Activated T-cell treated with anti-CD3 and anti-CD28 coated beads, Interleukin-2, amount 50 U/mL, for 72 hours (primary cell): ENCODE measurements at places on chromosomes 12 and 14.

GRCh38 chr14:73599499-73599898 is 7.8 kb downstream of the ACOT4 start:
- no peak overlapping the region for H3K4me3 ChIP-seq
- no peaks in the 10 kb centered on the region for H3K4me1 ChIP-seq
- DNase-seq: no peak

GRCh38 chr12:14188744-14189143 is 176.7 kb upstream of the ATF7IP start:
- no peaks in the 10 kb centered on the region for H3K4me1 ChIP-seq
- DNase-seq: no peak
- H3K27ac ChIP-seq: no peak overlapping the region

DNA sequence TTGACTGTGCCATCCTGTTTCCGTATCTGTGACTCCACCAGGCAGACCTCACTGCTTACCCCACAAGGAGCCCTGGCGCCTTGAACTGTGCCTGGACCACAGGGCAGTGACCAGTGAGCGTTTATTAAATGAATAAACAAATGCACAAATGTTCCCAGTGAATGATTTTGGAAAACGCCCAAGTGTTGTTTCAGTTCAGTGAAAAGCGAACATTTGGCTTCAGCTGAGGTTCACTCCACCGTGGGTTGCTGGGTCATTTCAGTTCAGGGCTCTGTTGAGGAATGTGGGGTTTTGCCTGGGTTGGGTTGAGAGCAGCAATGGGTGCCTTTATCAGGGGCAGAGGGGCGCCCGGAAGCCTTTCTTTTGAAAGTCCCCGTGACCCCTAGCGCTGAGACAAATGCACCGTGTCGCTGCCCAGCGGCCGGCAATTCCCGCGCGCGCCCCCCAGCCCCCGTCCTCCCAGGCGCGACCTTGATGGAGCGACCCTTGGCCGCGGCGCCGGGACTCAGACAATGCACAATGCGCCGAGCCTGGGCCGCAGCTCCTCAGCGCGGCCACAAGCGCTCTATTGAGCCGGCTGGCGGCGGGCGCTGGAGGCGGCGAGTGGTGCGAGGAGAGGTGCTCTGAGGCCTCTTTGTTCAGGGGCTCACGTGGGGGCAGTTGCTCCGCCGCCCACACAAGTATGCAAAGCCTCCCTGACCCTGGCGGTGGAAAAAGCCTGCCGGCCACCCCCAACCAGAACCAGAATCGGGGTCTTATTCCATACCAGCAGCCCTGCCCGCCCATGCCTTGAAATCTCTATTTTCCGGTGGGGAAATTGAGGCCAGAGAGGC is 40.5 kb upstream of the CLMN start:
- no peak overlapping the region for H3K4me3 ChIP-seq
- H3K36me3 ChIP-seq: no peaks in the 10 kb centered on the region
- H3K27me3 ChIP-seq: peaks cover 48% of the 10 kb centered on the region
- H3K27ac ChIP-seq: no peak overlapping the region
- no peak for DNase-seq

DNA sequence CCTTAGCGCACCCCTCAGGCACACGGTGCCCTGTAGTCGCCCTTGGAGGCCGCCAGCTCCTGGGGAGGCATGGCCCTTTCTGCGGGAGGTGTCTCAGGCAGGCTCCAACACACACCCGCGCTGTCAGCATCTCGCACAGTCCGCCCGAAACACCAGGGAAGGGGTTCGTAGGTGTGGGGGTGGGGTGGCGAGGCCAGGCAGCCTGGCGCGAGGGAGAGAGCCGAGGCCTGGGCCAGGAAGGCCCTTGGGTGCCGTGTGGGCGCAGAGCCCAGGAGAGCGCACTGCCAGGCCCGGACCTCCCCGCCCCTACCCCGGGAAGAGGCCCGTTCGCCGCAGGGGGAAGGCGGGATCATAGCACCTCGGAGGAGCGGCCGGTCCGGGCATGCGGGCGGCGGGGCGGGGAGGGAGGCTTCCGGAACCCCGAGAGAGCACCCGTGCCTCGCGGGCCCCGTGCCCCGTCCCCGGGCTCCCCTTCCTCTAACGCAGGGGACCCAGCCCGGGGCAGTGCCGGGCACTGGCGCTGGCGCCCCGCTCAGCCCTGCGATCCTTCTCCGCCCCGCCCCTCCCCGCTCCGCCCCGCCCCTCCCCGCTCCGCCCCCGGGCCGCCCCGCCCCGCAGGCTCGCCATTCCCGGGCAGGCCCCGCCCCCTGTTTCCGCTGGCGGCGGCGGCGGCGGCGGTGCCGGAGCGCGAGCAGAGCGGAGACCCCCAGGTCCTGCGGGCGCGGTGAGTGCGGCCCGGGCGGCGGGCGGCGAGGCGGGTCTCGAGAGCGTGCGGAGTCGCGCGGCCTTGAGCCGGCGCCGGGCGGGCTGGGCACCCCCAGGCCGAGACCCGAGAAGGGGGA is at the start of gene TSPAN9:
Gene TSPAN9 (plus strand): TSS at position 650 of the 842 bp plus-strand sequence. CDS start 123,815 bp downstream, outside the sequence.
- DNase-seq: peak; percentile 72
- peaks cover 4% of the 10 kb centered on the region for H3K4me1 ChIP-seq
- no peaks in the 10 kb centered on the region for H3K36me3 ChIP-seq

DNA sequence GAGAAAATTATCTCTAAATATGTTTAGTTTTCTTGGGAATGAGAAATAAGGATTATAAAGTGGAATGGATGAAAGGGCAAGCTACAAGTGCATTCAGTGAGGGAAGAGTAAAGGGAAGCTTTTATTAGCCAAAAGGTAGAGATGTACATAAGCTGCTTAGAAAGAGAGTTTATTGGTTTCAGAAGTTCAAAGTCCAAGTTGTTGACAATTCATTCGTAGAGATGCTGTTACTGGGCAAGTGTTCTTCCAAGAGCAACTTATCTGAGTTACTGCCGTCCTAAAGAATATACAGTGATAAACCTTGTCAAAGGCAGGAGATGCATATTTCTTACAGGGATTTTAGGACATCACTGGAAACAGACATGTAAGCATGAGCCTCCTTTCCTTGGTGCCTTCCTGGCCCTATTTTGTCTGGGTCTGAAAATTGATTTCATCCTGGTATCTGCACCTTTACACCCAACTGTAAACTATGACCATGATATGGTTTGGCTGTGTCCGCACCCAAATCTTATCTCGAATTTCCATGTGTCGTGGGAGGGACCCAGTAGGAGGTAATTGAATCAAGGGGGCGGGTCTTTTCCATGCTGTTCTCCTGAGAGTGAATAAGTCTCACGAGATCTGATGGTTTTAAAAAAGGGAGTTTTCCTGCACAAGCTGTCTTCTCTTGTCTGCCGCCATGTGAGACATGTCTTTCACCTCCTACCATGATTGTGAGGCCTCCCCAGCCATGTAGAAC is 46.8 kb downstream of the TRMT5 start:
- H3K27me3 ChIP-seq: no peaks in the 10 kb centered on the region
- no peak overlapping the region for H3K4me3 ChIP-seq
- peak overlapping the region; percentile 26 for H3K27ac ChIP-seq
- no peaks in the 10 kb centered on the region for H3K4me1 ChIP-seq

DNA sequence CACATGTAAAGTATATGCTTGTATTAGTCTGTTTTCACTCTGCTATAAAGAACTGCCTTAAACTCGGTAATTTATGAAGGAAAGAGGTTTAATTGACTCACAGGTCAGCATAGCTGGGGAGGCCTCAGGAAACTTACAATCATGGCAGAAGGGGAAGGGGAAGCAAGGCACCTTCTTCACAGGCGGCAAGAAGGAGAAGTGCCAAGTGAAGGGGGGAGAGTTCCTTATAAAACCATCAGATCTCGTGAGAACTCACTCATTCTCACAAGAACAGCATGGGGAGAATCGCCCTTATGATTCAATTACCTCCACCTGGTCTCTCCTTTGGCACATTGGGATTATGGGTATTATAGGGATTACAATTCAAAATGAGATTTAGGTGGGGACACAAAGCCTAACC is 229.5 kb upstream of the PLXNC1 start:
- DNase-seq: no peak
- H3K36me3 ChIP-seq: no peaks in the 10 kb centered on the region
- peaks cover 6% of the 10 kb centered on the region for H3K4me1 ChIP-seq

DNA sequence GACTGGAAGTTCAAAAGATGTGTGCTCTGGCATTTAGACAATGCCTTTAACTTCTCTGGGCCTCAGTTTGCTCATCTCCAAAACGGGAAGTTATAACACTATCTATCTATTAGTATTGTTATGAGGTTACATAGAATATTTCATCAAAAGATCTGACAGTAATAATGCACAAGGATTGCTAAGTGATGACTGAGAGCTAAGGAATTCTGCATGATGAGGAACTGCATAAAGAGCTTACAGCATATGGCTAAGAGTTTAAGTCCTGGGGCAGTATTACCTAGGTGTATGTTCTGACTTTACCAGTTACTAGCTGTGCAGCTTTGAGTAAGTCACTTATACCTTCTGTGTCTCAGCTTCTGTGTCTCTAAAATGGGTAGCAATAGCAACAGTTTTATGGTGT is 160.1 kb upstream of the TMPO start:
- no peaks in the 10 kb centered on the region for H3K36me3 ChIP-seq
- H3K27ac ChIP-seq: no peak overlapping the region
- H3K4me3 ChIP-seq: no peak overlapping the region
- H3K27me3 ChIP-seq: peaks cover 12% of the 10 kb centered on the region

GRCh38 chr14:61891170-61891569 is 128.9 kb downstream of the SNAPC1 start:
- peaks cover 20% of the 10 kb centered on the region for H3K4me1 ChIP-seq
- H3K36me3 ChIP-seq: no peaks in the 10 kb centered on the region
- no peak for DNase-seq
- no peak overlapping the region for H3K27ac ChIP-seq
- peaks cover 6% of the 10 kb centered on the region for H3K27me3 ChIP-seq

DNA sequence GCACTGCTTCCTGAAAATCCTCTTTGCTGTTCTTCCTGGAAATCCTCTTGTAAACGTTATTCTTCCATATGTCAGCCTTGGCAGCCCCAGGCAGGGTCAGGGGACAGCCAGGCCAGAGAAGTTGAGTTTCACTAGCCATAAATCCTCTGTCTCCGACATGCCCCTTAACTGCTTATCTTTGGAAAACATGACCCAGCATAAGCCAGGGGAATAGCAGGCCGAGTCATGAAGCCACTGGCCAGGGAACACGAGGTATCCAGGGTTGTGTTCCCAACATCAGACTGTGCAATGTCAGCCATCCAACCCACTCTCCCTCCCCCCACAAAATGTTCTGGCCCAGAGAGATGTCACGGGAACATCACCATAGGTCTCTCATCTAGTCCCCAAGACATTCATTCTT is 453.9 kb downstream of the MED13L start:
- H3K27ac ChIP-seq: no peak overlapping the region
- H3K36me3 ChIP-seq: no peaks in the 10 kb centered on the region
- no peak overlapping the region for H3K4me3 ChIP-seq

DNA sequence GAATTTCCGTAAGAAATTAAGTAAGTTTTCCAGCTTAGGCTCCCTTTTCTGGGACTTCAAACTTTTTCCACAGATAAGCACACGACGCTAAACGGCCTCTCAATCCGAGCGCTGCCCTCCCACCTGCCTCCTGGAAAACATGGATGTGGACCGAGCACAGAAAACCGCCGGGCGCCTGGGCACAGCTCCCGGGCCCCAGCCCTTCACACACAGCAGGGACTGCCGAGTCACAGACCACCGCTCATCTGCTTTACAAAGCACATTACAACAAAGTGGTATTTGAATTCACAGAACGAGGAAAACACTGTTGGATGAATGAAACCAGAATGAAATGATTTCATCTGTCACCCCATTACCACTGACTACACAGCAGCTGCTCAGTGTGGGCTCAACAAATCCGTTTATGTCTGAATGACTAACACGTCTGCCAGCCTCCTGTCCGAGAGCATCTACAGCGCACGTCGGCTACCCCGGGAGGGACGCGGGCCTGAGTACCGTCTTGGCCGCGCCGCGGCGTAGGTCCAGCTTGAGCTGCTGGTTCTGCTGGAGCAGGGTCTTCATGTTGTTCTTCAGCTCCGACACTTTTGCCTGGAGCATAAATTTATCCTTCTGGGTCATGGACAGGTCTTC is 13.1 kb upstream of the ANKLE2 start:
- H3K27ac ChIP-seq: no peak overlapping the region
- H3K27me3 ChIP-seq: no peaks in the 10 kb centered on the region
- DNase-seq: no peak
- no peak overlapping the region for H3K4me3 ChIP-seq
- peaks cover 42% of the 10 kb centered on the region for H3K4me1 ChIP-seq

DNA sequence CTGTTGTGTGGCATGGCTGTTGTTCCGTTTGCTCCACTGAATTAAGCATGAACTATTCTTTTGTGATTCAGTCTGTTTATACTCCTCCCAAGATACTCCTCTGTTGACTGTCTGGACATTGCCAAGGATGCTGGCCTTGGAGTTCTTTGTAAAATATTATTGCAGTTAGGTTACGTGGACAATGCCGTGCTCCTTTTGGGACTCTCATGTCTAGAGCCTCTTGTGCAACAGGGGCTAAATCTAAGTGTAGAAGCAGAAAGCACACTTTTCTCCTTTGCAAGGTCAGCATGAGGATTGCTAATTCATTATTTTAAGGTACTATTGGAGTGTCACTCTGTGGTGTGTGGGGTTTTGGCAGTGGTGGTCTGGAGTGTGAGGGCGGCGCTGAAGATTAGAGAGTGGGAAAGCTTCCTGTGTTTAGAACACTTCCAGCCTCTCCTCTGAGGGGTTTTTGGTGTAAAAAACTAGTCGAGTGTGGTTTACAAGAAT is 125.4 kb downstream of the SAMD4A start:
- no peak overlapping the region for H3K4me3 ChIP-seq
- no peaks in the 10 kb centered on the region for H3K36me3 ChIP-seq
- DNase-seq: no peak

- H3K4me1 ChIP-seq: no peaks in the 10 kb centered on the region
- H3K27me3 ChIP-seq: peaks cover 12% of the 10 kb centered on the region
- no peak for DNase-seq
- H3K4me3 ChIP-seq: no peak overlapping the region
Observed at GRCh38 chr14:59120921-59121320, 67.5 kb upstream of the DAAM1 start.

DNA sequence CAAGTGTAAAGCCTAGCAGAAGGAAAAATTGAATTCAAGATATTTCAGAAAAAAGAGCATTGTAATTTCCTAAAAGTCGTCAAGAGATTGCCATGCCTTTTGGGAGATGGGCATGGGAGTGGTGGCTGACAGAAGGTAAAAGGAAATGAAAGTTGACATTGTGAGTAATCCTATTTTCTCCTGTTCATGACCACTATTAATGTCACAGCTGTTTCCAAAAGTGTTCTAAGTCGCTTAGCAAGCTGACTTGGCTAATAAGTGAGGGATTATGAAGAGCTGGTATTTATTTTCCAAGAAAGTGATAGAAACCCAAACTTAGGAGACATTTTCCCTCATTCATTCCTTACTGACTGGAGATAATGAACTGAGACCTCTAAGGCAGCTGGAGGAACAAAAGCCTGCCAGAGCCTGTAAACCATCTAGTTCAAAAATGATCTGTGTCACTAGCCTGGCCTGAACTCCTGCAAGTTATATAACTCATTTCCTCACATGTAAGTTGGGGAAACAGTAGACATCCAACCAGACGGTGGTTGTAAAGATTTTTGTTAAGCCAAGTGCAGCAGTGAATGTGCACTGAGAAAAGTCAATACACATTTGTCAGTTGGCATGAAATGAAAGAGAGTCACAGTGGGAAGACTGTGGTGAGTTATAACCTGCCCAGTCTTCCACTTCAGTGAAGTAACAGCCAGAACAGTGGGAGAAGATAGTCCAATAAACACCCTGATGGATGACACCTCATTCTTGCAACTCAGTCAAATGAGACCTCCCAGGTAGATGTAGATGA is 75.8 kb downstream of the DIO2 start:
- peaks cover 3% of the 10 kb centered on the region for H3K36me3 ChIP-seq
- no peak overlapping the region for H3K4me3 ChIP-seq
- no peaks in the 10 kb centered on the region for H3K27me3 ChIP-seq
- H3K4me1 ChIP-seq: no peaks in the 10 kb centered on the region
